Cerebellar cortex (tissue), 1 donor: ENCODE measurements at places on chromosomes 12 and 14.

GRCh38 chr12:131871677-131872076, 22.7 kb upstream of the ULK1 start:
- no peak for DNase-seq

DNA sequence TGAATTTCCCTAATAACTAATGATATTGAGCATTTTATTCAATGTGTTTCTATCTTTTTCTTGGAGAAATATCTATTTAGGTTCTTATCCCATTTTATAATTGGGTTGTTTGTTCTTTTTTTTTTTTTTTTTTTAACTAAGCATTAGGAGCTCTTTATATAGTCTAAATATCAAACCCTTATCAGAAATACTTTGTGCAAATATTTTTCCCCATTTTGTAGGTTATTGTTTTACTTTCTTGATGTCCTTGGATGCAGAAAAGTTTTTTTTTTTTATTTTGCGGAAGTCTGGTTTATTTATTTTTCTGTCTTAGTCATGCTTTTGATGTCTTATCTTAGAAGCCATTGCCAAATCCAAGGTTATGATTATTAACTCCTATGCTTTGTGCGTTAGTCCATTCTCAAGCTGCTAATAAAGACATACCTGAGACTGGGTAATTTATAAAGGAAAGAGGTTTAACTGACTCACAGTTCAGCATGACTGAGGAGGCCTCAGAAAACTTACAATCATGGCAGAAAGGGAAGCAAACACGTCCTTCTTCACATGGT, 434.3 kb upstream of the TBX3 start:
- no peak for DNase-seq

GRCh38 chr12:59620326-59620725, 24.5 kb downstream of the SLC16A7 start:
- no peak for DNase-seq

DNA sequence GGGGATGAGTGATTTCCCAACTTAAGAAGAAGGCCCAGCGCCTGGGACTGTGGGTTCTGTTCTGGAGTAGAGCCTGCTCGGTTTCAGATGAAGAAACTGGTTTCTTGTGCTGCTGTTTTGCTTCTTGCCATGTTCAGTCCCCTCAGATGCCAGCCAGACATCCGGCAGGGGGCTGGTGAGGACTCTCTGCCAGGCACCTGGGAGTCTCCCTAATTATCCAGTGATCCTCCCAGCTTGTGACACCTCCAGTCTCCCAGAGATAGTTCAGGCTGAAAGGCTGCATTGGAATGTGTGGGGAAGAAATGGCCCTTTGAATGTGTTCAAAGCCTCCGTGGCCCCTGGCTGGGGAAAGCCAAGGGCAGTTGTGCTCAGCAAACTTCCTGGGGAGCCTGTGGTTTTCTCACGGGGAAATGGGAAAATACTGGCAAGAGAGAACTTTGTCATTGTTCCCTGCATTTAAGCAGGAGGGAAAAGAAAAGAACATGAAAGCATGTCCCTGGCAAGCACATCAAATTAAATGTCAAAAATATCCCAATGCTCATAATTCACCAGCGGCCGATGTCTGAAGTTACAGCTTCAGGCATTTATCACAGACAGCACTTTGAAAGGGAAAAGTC, 8.5 kb upstream of the SERPINA12 start:
- DNase-seq = no peak

- no peak for DNase-seq
Observed at GRCh38 chr14:95059126-95059525, 98.2 kb downstream of the DICER1 start.

DNA sequence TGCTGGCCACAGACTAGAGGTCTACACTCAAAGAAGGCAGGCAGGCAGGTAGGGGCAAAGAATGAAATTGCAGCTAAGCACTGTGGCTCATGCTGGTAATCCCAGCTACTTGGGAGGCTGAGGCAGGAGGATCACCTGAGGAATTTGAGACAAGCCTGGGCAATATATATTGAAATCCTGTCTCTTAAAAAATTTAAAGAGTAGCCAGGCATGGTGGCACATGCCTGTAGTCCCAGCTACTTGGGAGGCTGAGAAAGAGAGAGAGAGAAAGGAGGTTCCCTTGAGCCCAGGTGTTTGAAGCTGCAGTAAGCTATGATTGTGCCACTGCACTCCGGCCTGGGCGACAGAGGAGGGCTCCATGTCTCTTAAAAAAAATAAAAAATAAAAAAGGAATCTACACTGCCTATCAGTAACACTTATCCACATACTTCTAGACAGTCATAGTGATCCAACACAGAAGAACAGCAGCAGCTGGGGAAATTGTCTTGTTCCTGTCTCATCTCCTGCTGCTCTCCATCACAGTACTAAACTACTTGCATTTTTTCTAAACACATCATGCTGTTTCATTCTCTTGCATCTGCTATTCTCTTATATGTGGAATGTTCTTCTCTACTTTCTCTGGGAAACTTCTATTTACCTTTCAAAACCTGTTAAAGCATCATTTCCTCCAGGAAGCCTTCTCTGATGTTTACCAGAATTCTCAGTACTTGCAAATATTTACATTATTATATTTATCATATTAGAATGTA, 57.2 kb downstream of the ATF7 start:
- no peak for DNase-seq

GRCh38 chr12:77232045-77232444, 166.7 kb upstream of the E2F7 start:
- no peak for DNase-seq

- no peak for DNase-seq
Observed at GRCh38 chr12:49643961-49644619, 20.7 kb downstream of the PRPF40B start.

GRCh38 chr14:101132588-101132987, 229.1 kb upstream of the RTL1 start:
- no peak for DNase-seq

DNA sequence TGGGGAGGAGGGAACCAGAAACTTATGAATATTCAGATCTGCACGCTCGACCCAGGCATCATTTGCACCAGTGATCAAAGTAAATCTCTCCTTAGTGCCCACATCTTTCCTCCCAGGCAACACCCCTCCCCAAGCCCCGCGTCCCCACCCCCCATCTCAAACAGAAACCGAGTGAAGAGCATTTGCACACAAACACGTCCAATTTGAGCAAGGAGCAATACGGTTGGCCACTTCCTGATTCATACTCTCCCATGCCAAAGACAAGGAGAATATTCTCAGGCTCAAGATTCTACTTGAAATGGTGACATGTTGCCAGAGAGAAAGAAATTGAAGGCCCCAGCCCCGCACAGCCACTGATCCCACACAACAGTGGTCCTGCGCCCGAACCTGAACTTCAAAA, 7.1 kb downstream of the FOXN3 start:
- DNase-seq = no peak

GRCh38 chr12:79267580-79267979, 403.0 kb downstream of the SYT1 start:
- no peak for DNase-seq

- DNase-seq = no peak
Observed at GRCh38 chr14:44462381-44462780, 44.7 kb downstream of the FSCB start.

- no peak for DNase-seq
Observed at GRCh38 chr12:48336564-48336963, 14.2 kb downstream of the ZNF641 start.

- DNase-seq = no peak
Observed at GRCh38 chr12:52407918-52408317, 1.8 kb upstream of the KRT82 start.

DNA sequence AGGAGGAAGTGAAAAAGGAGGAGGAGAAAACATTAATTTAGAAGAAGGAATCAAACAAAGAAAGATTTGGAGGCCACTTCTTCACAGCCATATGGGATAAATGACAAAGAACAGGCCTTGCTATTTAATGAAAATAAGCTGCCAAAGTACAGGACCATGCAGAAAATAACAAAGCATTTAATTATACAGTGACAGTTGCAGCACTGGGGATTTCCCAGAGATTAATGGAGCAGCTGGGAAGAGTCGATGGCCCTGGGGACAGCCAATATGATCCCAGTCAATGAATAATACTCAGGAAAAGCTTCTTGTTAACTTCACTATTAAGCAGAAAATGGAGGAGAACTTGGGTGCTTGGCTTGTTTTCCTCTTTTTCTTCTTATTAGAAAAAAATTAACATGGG, 34.6 kb downstream of the RERG start:
- DNase-seq = no peak

DNA sequence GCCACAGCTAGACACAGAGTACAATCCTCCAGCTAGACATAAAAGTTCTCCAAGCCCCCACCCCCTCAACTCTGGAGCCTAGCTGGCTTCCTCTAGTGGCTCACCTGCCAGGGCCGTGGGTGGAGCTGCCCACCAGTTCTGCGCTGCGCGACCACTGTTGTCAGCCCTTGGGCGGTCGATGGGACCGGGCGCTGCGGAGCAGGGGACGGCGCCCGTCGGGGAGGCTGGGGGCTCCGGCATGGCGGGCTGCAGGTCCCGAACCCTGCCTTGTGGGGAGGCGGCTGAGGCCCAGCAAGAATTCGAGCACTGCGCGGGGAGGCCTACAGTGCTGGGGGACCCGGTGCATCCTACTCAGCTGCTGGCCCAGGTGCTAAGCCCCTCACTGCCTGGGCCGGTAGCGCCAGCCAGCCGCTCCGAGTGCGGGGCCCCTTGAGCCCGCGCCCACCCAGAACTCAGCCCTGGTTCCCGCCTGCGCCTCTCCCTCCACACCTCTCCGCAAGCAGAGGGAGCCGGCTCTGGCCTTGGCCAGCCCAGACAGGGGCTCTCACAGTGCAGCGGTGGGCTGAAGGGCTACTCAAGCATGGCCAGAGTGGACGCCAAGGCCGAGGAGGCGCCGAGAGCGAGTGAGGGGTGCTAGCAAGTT, 51.0 kb downstream of the RTN1 start:
- no peak for DNase-seq

DNA sequence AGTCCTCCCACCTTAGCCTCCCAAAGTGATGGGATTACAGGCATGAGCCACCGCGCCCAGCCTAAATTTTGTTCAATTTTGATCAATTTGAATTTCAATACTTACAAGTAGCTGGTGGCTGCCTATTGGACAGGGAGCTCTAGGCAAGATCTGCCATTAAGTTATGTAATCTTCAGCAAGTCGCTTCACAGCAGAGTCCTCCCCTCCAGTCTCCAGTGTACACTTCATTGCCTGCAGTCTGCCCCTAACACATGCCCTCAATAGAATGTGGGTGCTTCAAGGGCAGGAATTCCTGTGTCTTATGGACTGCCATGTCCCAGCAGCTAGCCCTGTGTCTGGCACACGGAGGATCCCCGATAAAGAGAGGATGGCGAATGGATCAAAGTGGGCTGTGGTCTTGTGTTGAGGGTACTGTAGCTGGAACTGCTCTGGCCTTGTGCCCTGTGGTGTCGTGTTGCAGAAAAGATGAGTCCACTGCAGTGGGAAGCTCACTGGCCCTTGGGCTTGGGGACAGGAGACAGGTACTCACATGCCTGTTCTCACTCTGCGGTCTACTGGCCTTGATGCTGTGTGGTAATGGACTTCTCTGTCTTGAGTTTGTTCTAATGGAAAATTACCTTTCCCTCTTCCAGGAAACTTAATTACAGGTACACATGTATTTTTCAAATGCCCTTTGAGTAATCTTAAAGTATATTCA, 67.6 kb downstream of the TECPR2 start:
- no peak for DNase-seq

DNA sequence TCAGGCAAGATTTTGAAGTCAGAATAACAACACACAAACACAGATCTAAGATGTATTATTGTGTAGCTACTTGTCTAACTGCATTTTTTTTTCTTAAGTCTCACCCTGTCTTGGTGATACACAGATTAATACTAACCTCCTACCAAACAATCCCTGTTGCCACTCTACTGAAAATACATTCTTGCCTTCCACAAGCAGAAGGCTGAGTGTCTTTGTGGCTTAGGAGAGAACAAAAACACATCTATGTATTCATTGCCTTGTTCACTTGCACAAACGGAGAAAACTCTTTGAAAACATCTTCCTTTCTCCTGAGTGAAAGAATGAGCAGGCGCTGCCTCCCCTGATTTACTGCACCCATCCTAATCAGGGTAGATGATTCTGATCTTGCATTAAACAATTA, 642.2 kb downstream of the DIO2 start:
- no peak for DNase-seq

- no peak for DNase-seq
Observed at GRCh38 chr14:23359722-23360447, 5.1 kb downstream of the EFS start.

GRCh38 chr12:116598311-116599284, 39.4 kb downstream of the MAP1LC3B2 start:
- no peak for DNase-seq

DNA sequence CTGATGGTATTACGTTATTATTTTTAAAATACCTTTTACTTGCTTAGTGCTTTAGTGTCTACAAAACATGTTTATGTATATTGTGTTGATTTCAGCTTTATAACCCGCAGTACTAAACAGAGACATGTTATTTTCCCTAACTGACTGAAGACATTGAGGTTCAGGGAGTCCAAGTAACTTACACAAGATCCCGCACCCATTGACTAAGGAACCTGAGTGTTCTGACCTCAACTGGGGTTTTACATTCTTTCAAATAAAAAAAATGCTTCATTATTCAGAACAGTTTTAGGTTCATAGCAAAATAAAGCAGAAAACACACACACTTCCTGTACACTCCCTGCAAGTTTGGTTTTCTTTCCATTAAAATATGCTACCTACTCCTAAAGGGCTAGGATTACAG, 60.4 kb upstream of the METAP2 start:
- no peak for DNase-seq

DNA sequence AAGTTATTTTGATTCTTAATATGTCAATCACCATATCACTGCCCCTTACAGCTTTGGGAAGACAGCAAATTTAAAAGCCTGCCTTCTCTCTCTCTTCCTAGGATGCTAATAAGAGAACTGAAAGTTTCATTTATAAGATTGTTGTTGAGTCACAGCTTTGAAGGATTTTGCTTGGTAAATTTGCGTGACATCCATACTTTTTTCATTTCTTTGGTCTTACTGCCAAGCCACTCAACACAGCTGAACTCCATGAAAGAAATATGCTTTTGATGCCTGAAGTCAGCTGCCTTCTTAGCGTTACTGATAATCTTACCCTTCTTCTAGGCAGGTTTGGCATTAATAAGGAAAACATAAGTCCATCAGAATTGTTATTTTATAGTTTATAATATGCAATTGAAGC, 155.0 kb downstream of the CRADD start:
- no peak for DNase-seq

- no peak for DNase-seq
Observed at GRCh38 chr12:95590775-95591174, 39.5 kb upstream of the USP44 start.

- DNase-seq = no peak
Observed at GRCh38 chr12:23751641-23752040, 197.8 kb downstream of the SOX5 start.

DNA sequence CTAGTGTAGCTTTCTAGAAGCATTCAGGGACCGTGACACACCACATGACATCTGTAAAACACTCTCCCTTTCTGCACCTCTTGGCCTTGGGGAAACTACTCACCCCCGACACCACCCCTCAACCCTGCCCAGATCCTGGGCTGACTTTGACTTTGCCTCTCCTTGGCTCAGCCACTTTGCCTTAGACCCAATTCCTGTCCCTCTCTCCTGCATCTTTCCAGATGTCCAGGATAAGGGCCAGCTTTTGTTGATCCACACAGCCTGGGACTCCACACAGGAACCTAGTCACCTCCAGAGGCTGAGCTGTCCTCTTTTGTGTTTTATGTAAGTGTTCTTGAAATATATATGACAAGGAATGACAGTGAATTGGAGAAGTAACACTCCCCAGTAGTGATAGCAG, 153.7 kb upstream of the PLXNC1 start:
- no peak for DNase-seq
